Activated naive CD4-positive, alpha-beta T cell (primary cell): ENCODE measurements at places on chromosomes 11 and 22.
A peak's percentile ranks its signal among the peaks of the same experiment; 100 is the strongest.

- DNase-seq: no peak
Measured at GRCh38 chr11:112805658-112806057, 155.6 kb upstream of the NCAM1 start.

DNA sequence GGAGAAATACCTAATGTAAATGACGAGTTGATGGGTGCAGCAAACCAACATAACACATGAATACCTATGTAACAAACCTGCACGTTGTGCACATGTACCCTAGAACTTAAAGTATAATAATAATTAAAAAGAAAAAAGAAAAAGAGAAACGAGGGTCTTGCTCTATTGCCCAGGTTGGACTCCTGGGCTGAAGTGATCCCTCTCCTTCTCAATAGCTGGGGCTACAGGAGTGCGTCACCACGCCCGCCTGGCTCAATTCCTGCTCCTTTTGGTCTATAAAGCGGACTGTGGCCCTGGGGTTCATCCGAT is 521 bp upstream of the PTS start:
- DNase-seq: no peak

- DNase-seq: no peak
Measured at GRCh38 chr11:130738611-130739010, 177.7 kb downstream of the SNX19 start.

- no peak for DNase-seq
Measured at GRCh38 chr11:119361056-119361787, 14.7 kb upstream of the MFRP start.

- no peak for DNase-seq
Measured at GRCh38 chr11:111642542-111642941, 40.3 kb downstream of the SIK2 start.

- DNase-seq: no peak
Measured at GRCh38 chr22:22369964-22370270, 125.3 kb downstream of the VPREB1 start.

DNA sequence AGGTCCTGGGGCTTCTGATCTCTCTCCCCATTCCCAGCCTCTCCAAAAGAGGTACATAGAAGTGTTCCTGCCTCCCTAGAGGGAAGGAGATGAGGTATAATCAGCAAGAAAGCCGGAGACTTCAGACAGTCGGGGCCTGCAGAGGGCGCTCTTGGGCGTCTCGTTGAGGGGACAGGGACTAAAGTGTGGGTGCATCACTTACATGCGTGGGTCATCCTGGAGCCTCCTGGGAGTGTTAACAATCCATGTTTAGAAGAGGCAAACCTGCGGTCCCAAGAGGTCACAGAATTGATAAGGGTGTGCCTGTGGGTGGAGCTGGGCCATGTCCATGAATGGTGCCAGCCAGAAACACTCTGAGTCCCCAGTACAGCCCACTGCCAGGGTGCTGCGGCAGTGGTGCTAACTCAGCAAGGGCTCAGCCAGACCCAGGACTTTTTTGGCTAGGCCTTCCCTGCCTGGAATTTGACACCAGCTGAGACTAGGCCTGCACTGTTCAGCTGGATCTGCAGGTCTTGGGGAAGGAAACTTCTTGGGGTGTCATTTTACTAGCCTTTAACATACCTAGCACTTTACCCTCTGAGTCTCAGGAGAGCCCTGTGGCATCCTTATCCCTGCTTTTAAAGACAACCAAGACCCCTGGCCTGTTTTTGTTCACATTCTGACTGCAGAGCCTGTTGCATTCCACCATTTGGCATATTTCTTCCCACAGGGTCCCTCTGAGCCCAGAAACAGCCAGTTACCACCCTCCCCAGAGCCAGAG is 5.5 kb downstream of the YDJC start:
- DNase-seq: peak; percentile 28

DNA sequence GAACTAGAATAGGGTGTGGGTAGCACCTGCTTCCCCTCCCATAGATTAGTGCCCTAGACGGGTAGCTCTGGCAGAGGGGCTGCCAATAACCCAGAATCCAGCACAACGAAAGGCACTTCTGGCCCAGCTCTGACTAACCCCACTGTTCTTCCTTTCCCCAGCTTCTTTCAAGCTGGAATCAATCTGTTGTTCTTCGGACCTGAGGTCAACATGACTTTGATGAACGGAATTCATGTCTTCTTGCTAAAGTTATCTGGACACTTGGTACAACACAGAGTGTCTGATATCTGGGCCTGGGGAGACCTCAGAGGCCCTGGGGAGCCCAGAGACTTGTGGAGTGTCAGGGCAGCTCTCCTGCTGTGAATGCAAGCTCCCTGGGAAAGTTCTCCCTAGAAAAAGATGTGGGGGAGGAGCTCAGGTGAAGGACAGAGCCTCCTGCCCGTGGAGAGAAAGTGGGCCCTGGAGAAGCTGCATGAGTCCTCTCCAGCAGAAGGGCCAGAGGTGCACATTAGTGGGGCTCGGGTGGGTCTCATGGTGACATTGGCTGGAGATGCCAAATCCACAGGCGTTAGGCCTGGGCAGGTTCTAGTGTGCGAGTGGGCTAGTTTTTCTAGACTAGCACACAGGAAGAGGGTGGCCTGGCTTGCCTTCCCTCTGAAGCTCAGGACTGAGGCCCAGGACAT is 6.3 kb downstream of the KCNJ11 start:
- DNase-seq: no peak

- DNase-seq: no peak
Measured at GRCh38 chr11:111474432-111474831, 37.8 kb downstream of the BTG4 start.

GRCh38 chr11:132821499-132821898 is 710.8 kb downstream of the OPCML start:
- DNase-seq: no peak

DNA sequence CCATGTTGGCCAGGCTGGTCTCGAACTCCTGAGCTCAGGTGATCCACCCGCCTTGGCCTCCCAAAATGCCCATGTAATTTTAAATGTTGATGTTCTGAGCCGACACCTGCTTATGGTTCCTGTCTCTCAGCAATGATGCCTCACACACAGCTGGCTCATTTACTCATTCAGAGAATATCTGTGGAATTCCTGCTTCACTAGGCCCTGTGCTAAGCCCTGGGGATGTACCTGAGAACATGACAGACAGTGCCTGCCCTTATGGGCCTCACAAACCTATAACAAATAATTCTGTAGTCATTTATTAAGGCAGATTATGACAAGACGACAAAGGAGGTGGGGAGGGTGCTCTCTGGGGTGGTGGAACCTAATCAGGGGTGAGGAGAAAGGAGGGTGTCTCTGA is 93.7 kb downstream of the PRR5L start:
- no peak for DNase-seq
